Activated CD8-positive, alpha-beta memory T cell treated with anti-CD3 and anti-CD28 coated beads for 24 hours (primary cell): ENCODE measurements at places on chromosomes 13 and 19.
A peak's percentile ranks its signal among the peaks of the same experiment; 100 is the strongest.

- peak; percentile 63 for DNase-seq
These were observed 13.3 kb upstream of the LEUTX start for GRCh38 chr19:39765091-39766076.

GRCh38 chr19:3985643-3986259, 488 bp upstream of the EEF2 start:
- DNase-seq = peak; percentile 59

- DNase-seq = no peak
These were observed 1.6 kb downstream of the WDR88 start for GRCh38 chr19:33133438-33134031.

- DNase-seq = no peak
These were observed 18.3 kb downstream of the ZNF77 start for GRCh38 chr19:2926341-2927031.

DNA sequence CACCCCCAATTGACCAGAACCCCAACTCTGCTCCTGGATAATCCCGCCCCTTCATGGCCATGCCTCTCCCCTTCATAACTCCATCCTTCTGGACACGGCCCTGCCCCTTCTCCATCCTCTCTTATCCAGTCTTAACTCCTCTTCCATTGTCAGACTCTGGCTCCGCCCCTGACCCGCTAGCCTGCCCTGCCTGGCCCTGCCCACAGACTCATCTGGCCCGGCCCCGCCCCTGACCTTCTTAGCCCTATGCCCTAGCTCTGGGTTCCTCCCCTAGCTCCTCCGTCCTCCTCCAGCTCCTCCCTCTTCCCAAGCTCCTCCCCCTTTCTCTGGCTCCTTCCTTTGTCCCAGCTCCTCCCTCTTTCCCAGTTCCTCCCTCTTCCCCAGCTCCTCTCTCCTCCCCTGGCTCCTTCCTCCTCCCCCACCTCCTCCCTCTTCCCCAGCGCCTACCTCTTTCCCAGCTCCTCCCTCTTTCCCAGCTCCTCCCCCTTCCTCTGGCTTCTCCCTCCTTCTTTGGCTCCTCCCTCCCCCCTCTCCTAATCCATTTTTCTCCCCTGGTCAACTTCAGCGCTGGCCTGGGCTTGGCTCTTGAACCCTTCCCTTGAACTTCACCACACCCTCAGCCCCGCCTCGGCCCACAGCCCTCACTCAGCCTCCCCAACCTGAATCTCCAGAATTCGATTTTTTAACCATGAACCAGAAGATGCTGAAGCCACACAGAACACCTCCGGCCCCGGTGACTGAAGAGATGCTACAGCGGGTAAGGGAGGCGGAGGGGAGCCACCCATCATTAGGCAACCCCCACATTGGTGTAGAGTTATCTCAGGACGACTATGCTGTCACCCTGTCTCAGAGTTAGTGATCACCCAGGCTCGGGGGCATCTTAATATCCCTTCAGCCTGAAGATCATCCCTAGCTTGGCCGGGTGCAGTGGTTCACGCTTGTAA, 9.2 kb upstream of the ZNF358 start:
- DNase-seq = no peak

- DNase-seq = no peak
These were observed 154.9 kb upstream of the TRPC4 start for GRCh38 chr13:38024431-38024830.

DNA sequence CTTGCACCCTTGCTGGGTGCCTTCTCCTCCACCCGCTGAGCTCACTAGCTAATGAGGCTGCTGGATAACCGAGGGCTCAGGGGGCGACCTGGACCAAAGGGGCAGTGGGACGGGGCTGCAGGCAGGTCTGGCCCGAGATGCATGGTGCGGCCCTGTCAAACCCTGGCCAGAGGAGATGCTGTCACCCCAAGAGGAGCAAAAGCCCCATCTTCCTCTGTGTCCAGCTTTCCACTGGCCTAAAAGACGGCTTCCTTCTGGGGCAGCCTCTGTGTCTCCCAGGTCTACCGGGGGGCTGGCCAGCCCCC, 261.8 kb downstream of the TBC1D4 start:
- DNase-seq = no peak

DNA sequence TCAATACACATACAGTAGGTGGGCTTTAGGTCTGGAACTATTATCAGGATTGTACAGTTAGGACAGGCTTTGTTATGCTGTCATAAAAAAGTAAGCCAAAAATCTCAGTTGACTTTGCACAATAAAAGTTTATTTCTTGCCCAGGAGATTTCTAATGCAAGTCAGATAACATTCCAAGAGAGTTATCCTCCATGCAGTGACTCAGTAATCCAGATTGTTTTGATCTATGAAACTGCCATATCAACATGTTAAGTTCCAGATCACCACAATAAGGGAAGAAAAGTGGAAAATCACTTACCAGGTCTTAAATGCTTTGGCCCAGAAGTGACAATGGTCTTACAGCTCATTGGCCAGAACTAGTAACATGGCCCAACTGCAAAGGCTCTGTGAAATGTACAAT, 636.2 kb upstream of the KLF12 start:
- DNase-seq = no peak

DNA sequence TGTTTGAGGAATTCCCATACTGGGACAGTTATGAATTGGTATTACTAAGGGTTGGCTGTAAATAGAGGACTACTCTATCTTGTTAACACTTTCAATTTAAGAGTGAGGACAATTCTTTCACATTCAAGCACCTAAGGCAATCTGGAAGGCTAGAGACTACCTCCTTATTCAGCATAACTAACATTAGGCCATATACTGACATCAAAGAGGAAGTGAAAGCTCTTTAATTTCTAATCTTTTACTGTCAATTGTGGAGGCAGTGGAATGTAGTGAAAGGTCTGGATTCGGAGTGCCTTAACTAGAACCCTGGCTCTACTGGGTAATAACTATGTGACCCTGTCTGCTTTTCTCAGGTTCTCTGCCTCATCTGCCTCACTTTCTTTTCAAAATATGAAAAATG, 134.0 kb downstream of the UFM1 start:
- no peak for DNase-seq

DNA sequence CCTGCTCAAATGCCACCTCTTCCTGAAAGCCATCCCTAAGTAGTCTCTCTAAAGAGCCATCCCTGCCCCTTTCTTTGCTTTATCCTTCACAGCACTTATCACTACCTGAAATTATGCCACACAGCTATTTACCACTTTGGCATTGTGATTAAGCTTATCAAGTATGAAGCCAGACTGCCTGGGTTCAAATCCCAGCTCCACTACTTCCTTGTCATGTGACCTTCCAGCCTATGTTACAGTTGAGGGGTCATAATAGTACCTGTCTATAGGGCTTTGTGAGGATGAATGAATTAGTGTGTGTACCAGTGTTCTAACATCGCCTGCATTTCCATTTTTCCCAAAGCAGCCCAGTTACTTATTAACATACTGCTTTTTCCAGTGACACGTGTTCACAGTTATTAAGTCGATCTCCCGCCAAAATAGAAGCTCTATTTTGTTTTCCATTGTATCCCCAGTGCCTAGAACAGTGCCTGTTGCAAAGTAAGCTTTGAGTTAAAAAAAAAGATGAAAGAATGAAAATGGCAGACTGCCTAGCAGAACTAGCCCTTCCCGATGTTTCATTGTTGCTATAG, 32.8 kb downstream of the ZSWIM9 start:
- DNase-seq = peak; percentile 49

DNA sequence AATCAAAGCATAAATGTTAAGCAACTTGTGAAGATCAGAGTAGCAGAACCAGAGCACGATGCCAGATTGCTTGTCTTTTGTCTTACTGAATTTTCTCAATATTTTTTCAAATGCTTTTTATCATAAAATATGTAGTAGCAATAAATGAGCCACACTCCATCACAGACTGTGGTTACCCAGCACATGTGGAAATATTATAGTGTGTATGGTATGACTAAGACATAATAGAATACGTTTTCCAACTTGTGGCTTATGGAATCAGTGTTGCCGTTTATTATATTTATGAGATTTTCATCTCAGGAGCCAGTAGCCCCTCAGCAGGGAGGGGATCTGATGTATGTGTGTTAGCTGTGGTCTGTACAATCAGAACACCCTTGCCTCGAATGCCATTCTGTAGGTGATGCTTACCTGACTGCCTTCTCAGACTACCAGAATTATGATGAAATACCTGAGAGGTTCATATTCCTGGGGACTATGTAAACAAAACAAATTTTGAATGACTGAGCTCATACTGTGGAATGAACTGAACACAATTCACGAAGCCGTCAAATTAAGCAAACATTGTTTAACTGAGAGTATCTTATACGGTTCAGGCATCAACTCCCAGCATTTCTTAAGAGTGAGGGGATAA, 1.9 kb downstream of the SCEL start:
- DNase-seq = no peak

DNA sequence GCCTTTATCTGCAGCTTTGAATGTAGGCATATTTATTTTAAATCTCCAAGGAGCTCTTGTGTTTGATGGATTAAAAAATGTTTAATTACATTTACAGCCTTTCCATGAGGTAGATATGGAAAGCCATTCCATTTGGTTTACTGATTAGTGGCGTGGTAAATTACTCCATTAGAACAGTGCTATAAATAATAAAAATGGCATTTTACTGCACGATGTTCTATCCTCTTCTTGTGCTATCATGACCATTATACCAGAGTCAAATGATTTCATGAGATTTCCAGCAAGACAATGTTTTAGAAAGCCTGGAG, 250.9 kb upstream of the HTR2A start:
- DNase-seq = no peak

DNA sequence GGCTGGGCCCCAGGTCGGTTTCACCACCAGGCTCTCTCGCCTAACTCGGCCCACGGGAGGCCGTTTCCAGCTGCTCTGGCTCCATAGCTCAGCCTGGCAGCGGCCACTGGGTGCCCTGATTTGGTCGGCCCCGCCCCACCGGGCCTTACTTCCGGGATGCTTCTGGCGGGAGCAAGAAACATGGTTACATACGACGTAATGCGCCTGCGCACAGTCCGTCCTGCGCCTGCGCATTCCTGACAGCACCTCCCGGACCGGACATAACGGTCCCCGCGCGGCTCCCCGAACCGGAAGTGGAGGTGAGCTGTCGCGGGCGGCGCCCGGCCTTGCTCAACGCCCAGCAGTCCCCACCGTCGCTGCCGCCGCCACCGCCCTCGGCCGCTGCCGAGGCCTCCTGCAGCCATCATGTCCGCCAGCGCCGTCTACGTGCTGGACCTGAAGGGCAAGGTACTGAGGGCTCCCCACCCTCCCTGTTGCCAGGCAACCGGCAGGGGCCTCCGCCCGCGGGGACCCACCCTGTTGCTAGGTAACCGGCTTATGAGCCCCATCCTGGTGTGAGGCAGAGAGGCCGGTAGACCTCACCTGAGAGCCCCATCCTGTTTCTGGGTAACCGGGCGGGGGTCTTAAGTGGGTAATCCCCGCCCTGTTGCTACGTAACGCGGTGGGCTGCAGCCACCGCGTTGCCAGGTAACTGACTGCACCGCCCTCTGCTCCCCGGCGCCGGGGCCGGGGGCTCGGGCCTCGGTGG, at the start of gene AP1M1:
TSS of gene AP1M1 (plus strand) at position 290 of the 748 bp plus-strand sequence. CDS start at position 406, 116 bp downstream.
- DNase-seq = peak; percentile 99

DNA sequence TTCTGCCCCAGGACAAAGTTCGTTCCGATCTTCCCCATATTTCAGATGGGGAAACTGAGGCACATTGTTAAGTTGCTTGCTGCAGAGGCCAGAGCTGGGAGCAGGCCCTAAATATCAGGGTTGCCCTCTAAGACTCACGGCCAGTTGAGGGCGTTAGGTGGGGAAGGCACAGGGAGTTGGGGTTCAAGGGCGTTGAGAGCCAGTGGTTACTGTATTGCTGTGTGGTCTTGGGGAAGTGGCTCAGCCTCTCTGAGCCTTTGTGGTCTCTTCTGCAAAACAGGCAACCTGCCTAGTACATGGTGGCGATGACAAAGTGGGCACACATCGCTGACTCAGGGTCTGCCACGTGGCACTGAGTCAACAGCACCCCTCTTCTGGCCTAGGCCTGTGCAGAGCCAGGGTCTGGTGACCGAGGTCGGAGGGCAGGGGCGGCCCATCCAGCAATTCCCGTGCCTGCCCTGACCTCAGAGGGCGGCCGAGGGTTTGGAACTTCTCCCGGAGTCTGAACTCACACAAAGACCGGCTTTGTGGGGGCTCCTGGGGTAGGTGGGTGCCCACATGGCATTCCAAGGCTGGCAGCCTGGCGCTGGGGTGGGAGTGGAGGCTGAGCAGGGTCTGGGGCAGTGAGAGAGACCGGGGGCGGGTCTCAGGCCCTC, 10.2 kb downstream of the TNFAIP8L1 start:
- DNase-seq = no peak

DNA sequence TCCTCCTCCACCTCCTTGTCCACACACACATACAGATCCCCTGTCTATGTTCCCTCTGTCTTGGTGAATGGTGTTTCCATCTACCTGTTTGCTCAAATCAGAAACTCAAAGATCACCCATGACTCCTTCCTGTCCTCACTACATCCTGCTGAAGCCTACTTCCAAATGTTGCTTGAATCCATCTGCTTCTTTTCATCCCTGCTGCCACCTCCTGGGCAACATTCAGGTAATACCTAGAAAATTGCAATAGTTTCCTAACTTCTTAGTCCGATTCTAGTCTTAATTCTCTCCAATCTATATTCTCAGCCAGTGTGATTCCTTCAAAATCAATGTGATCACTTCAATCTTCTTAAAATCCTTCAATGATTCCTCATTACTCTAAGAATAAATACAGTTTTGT, 155.5 kb upstream of the STARD13 start:
- no peak for DNase-seq

GRCh38 chr19:45090034-45090433, 2.9 kb upstream of the PPP1R37 start:
- no peak for DNase-seq

- DNase-seq = no peak
These were observed 3.1 kb downstream of the NDUFA3 start for GRCh38 chr19:54105796-54106195.

GRCh38 chr19:10816691-10817090, 19.3 kb downstream of the TMED1 start:
- DNase-seq = no peak

GRCh38 chr19:16012552-16012951, 63.7 kb upstream of the TPM4 start:
- peak; percentile 26 for DNase-seq

DNA sequence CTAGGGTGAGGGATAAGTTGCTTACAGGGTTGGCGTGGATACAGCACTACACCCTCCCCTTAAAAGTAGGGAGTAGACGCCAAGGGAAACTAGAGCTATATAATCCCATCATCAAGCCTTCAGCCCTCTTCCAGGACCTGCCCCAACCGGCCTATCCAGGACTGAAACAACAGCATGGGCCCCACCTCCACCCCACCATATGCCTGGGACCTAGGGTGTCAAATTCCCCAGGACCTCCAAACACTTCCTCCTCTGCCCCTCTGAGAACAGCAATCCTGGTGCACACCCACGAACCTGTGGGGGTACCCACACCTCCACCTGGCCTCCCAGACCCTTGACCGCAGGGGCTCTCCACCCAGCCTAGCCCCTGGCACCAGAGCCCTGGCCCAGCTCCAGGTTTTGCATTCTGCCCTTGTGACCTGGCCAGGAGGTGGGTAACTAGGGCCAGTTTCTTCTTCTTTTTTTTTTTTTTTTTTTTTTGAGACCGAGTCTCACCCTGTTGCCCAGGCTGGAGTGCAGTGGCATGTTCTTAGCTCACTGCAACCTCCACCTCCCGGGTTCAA, 1.4 kb upstream of the CYP2F1 start:
- peak; percentile 13 for DNase-seq
